ENCODE measurements at places on chromosomes 1 and 21. TPM values are rescaled to one million over a fixed set of nuclear protein-coding genes. Genes with fewer than 3 reads are reported as not detected.

GRCh38 chr1:165927169-165927568 is 99.8 kb downstream of the UCK2 start:
- DNase-seq, result no peak

DNA sequence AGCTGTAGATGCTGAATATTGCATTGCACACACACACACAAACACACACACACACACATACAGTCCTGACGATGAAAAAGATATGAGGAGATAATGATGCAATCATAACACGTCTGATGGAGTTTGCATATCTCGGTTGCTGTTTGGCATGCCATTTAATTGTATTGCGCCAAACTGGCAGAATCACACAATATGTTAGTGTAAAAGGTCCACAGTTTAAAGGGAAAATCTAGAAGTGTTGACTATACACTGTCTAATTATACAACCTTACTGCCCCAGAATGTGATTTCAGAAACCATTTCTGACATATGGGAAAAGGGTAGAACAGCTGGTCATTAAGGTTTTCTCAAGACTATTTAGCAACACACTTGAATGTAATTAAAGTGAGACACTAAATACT is 123.7 kb upstream of the PROX1 start:
- DNase-seq, result no peak

Gene TTC24
- polyA plus RNA-seq, result 0.31 TPM

DNA sequence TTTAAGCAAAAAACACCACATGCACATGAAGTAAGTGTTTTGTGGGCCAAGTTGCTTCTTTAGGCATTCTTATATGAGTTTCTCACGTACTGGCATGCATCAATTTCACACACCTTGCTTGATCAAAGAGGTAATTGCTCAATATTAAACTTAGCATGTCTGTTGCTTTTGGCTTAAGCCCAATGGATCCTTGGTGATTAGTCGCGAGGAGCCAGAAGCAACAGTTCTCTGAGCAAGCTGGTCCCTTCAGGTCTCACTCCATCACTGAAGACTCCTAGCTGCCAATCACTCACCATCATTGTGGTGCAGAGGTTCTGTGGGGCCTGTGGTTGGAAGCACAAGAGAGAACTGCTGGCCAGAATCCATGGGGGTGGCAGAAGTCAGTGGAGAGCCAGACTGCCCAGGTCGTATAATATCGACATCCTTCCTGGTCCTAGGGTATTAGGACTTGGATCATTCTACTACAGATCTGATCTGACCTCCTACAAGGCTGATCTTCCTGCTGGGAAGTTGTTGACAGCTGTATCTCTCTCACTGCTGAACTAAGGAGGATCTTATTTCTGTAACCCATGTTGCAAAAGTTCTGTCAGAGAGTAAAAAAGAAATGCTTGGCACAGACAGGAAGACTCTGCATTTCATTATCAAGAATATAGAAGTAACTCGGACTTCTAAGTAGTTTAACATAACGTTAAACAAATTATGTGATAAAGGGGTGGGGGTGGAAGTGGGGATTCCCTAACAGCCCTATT is 140.5 kb downstream of the NTPCR start:
- DNase-seq, result no peak

GRCh38 chr1:162011337-162012012 is 12.2 kb downstream of the OLFML2B start:
- no peak for DNase-seq

DNA sequence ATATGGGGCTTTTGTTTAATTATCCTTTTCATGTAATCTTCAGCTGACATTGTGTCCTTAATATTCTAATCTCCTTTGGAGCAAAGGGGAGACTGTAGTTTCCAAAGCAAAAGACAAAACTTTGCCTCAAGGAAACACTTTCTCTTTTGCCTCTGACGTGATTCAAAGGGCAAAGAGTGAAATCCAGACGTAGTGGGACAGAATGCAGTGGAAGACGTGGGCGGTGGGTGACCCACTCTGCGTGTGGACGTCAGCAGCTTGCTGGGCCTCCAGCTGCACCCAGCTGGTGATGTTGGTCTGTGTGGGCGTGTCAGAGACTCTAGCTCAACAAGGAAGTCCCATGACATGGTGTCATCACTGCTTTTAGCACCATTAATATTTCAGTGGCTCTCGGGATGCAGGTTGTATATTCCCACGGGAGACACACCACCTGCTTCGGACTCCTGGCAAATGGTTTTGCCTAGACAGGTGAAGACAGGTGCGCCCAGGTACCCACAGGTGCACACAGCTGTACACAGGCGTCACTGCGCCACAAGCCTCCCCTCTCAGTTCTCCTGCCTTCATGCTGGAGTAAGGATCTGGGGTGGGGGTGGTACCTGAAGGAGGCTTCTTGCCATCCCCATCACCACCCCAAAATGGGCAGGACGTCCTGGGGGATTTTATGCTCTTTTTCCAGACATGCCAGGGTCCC is 292.1 kb upstream of the VAMP3 start:
- no peak for DNase-seq

- DNase-seq, result no peak
Measured at GRCh38 chr21:35467566-35467965, 418.5 kb upstream of the RUNX1 start.

DNA sequence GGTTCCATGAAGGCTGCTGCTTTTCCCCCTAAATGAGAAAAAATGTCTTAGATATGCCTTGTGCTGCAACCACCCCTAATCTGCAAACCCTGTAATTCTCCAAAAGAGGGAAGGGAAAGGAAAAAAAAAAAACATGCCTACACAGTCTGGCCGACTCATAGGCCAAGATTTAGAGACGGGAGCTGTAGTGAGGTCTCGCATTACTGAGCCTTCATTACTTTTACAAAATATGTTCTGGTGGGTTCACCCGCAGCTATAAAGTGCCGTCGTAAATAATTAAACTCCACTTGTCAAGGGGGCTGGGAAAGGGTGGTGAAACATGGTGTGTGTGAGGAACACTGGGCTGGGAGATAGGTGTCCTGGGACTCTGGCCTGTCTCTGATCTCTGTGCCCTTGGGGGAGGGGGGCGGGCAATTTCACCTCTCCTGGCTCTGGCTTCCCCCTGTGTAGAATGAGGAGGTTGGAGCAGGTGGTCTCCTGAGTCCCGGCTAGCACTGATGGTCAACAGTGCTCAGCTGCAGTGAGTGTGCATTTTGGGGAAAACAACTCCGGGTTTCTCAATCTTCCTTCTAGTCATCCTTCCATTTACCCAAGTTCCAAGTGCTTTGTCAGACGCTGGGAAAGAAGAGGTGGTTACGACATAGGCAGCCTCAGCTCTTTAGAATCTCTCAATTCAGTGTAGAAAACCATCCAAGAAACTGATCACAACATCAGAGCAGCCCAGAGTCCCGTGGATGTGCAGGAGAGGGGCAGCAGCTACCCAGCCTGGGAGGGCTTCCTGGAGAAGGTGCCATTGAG is 82.3 kb downstream of the ACTL8 start:
- DNase-seq, result no peak

- peak; percentile 14 for DNase-seq
Measured at GRCh38 chr1:47175227-47175934, 14.5 kb downstream of the PDZK1IP1 start.

Gene UTP11
- 26.0 TPM for polyA plus RNA-seq

- no peak for DNase-seq
Measured at GRCh38 chr1:109805486-109806165, 41.9 kb upstream of the EPS8L3 start.

GRCh38 chr1:107965110-107965991 is at the start of gene VAV3:
VAV3 (minus strand) TSS chr1:107965180; CDS start chr1:107964869, 311 bp downstream.
- peak; percentile 58 for DNase-seq

GRCh38 chr1:20478057-20478635 is 7.9 kb downstream of the CAMK2N1 start:
- DNase-seq, result no peak
